WERI-Rb-1 (cell line): ENCODE measurements at places on chromosomes 13 and 19.

- peak; percentile 80 for DNase-seq
Measured at GRCh38 chr19:39413272-39413910, 922 bp downstream of the PLEKHG2 start.

- DNase-seq, result peak; percentile 93
Measured at GRCh38 chr19:18596752-18597157, 8.2 kb downstream of the REX1BD start.

GRCh38 chr13:110799246-110800236, 86.0 kb downstream of the ING1 start:
- DNase-seq, result no peak

DNA sequence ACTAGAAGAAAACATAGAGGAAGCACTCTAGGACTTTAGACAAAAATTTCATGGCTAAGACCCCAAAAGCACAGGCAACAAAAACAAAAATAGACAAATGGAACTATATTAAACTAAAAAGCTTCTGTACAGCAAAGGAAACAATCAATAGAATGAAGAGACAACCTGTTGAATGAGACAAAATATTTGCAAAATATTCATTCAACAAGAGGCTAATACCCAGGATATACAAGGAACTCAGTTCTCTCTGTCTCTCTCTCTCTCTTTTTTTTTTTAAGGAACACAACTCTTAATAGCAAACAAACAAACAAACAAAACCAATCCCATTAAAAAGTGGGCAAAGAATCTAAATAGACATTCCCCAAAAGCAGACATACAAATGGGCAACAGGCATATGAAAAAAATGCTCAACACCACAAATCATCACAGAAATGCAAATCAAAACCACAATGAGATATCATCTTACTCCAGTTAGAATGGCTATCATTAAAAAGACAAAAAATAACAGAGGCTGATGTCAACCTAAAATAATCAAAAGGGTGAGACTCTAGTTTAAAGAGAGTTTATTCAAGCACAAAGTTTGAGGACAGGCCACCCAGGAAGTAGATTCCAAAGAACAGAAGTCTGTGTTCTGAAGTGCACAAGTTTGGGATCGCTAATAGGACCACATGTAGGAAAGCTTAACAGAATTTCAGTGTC, 27.1 kb upstream of the SLC7A9 start:
- DNase-seq, result no peak

DNA sequence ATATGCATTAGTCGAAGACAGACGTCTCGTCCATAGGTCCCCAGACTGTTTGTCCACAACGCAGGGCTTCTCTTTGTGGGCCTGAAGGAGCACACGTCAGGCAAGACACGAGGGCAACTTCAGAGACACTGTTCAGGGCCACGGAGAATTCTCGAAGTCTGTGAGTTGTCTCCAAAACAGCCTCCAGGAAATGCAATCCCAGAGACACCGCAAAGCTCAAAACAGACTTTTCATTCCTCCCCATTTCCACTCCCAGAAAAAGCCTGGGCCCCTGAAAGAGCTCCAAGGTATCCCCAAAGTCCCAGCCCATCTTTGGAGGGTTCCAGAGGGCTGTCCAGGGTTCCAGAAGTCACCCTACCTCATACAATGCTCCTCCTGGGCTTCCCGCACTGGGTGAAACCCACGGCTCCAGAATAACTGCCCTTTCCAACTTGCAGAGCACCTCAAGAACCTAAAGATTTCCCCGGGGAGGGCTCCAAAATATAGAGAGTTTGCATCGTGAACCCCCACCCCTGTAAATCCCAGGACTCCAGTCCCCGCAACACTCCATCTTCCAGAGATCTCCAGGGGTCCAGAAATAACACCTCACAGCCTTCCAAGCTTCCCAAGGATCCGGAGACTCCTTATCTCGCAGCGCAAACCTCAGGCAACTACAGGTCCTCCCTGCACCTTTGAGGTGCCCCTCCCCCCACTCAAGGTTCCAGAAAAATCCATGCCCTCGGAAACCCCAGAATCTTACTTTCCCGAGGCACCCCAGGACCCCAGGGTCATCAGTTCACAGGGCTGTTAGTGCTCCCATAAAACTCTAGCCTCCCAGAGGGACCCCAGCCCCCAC, 687 bp upstream of the FTL start:
- no peak for DNase-seq

- no peak for DNase-seq
Measured at GRCh38 chr13:76808927-76809326, 77.3 kb downstream of the KCTD12 start.

GRCh38 chr19:10372690-10373089, 7.7 kb downstream of the TYK2 start:
- DNase-seq, result no peak

DNA sequence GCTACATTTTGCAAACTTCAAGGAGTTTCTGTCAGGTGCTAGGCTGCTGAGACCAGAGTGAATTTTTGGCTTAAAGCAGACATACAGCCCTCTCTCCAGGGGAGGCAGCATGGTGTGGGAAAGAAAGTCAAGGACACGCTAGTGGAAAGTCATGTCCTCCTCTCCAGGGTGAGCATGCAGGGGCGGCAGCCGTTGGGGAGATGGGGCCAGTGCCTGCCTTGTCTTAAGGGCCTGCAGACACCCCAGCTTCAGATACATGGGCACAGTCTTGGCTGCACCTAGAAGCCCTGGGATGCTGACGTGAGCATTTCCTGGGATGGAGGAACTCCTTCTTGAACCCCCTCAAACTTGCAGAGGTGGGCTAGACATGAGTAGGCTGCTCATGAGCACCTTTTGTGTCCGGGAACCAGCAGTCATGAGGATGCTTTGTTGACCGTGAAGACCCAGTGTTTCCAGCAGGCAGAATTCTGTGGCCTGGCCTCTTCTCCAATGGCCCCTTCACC, 43.3 kb upstream of the PEPD start:
- DNase-seq, result no peak

DNA sequence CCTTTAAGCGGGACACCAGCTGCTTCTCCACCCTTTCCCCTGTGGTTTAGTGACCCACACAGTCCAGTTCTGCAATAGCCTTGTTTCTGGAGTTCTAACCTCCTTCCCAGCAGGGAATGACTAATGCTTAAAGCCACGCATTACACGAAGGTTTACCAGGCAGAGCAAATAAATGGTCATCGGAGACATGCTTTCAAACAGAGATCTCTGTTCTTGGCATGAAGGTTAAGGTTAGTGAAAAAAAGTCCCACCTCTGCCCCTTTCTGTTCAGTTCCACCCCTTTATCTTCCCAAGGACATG, 25.3 kb upstream of the MEDAG start:
- no peak for DNase-seq

GRCh38 chr19:604355-604754, 14.7 kb downstream of the HCN2 start:
- DNase-seq, result peak; percentile 52

DNA sequence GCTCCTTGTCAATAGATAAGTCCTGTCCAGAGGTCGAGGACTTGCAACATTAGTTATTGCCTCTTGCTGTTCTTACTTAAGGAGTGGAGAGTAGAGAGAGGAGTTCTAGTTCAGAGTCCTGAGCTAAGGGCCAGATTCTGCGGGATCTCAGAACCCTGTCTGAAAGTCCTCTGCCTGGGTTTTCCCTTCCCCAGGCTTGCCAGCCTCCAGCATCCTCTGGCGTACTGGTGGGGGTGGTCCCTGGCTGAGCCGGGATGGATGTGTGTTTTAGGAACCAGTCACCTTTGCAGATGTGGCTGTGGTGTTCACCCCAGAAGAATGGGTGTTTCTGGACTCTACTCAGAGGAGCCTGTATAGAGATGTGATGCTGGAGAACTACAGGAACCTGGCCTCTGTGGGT, 26.0 kb downstream of the ZNF333 start:
- DNase-seq, result no peak

- no peak for DNase-seq
Measured at GRCh38 chr13:25503856-25504255, 132.1 kb downstream of the ATP8A2 start.

GRCh38 chr13:106361621-106362020, 173.8 kb downstream of the EFNB2 start:
- no peak for DNase-seq

GRCh38 chr13:50248516-50249143, 233.4 kb downstream of the KCNRG start:
- DNase-seq, result no peak

GRCh38 chr19:49585023-49585422, 3.9 kb downstream of the PRRG2 start:
- DNase-seq, result peak; percentile 25

- peak; percentile 23 for DNase-seq
Measured at GRCh38 chr13:38752686-38753085, 65.8 kb downstream of the FREM2 start.

DNA sequence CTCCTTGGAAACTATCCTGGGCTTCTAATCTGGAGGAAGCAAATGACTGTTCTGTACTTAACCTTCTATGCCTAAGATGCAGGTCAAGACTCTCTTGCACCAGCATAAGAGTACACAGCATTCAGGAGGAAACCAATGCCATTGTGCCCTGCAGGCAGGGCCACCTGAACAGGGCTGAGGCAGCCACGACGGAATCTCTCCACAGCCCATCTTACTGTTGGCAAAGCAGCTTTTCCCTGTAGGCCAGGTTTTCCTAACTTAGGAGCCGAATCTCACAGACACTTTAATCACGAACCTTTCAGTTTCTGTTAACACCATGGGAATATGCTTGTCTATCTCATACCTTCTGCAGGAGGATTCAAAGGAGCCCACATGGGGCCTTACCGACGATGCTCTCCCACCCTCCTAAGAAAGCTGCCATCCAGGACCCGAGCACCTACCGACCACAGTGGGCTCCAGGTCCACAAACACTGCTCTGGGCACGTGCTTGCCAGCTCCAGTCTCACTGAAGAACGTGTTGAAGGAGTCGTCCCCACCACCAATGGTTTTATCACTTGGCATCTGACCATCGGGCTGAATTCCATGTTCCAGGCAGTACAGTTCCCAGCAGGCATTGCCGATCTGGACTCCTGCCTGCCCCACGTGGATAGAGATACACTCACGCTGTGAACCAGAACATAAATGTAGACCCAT, 2.6 kb downstream of the TUBA3C start:
- no peak for DNase-seq

DNA sequence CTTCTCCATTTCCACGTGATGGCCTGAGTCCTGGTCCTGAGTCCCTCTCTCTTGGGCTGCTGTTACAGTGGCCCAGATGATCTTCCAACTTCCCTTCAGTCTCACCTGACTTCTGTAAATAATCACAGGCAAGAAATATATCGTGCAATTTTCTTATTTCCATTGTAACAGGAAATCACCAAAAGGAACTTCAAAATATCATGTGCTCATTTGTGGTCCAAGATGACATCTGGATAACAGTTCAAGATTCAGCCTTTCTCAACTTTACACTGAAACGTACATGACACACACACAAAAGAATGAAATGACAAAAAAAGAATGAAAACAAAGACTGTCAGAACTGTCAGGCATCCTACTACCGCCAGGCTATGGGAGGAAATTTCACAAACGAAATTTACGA, 22.0 kb upstream of the RAP2A start:
- no peak for DNase-seq

GRCh38 chr19:45352062-45352461, 11.5 kb downstream of the KLC3 start:
- no peak for DNase-seq

DNA sequence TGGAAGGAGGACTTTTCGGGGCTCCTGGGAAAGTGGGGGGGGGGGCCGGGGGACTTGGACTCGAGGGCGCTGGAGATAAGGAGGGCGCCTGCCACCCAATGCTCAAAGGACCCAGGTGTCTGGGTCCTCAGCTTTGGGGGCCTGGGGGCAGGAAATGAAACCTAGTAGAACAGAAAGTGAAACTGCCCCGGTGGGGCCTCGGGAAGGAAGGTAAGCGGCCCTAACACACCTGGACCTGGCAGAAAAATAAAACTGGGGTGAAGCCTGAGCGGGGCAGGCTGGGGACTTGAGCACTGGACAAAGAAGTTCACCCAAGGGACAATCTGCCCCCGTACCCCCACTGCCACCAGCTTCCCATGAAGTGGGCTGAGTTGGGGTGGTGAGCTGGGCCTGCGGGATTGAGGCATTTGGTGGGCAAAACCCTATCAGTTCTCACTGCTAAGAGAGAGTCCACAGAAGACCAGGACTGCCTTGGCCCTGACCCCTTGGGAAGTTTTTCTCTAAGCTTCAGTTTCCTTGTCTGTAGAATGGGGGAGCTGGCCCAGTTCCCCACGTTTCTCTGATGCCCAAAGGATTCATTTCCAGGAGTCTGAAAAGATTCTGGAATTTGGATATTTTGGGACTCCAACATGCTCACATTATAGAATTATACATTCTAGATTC, 2.3 kb downstream of the PRKD2 start:
- no peak for DNase-seq

GRCh38 chr13:113559901-113560644, 24.5 kb upstream of the TFDP1 start:
- no peak for DNase-seq

DNA sequence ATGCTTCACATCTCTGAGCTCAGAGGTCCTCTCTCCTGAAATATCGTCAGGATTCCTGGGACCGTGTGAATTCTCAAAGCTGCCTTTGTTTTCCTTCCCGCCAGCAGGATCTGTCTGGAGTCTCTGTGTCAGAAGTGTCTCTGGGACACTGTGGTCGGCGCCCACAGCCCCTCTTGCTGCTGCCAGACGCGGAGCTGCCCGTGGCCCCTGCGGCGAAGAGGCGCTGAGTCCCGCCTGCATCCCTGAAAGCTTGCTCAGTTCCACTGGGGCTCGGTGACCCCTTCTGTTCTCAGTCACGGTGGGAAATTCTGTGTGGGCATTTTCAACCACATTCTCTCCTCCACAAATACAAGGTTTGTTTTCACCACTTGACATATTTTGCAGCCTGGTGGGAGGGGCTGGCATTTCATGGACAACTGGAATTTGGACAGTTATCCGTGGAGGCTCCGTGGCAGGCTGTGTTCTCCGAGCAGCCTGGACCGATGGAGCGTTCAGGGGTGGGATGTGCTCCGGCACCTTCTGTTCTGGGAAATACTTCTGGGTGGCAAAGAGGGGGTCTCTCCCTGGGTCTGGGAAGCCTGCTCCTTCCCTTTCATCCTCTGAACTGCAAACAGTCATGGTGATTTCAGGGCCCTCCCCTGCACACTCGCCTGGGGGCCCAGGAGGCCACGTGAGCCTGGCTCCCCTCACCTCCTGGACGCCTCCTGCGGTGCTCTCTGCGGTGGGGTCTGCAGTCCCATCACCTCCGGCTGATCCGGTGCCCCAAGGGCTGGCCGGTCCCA, 42.6 kb upstream of the GRTP1 start:
- DNase-seq, result peak; percentile 9

- DNase-seq, result no peak
Measured at GRCh38 chr13:24725379-24725778, 38.6 kb upstream of the RNF17 start.
